ENCODE measurements at places on chromosomes 7 and 10. TPM values are rescaled to one million over a fixed set of nuclear protein-coding genes. Genes with fewer than 3 reads are reported as not detected.
A peak's percentile ranks its signal among the peaks of the same experiment; 100 is the strongest.

DNA sequence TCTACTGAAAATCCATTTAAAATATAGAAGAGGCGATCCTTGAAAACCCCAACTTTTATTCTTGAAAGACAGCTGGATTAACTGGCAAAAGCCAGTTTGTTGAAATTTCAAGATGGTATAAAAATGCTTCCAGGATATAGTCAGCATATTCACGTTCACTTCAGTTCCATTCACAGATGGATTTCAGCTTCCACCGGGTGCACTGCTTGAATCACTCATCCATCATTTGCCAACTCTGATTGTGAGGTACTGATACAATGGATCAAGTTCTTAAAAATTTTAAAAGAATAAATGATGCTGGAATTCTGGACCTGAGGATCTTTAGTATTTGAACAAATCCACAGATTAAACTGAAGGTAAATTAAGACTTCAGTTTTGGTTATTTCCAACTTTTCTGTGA, 2.4 kb downstream of the PURB start:
- DNase-seq: no peak
- peaks cover 76% of the 10 kb centered on the region for H3K4me1 ChIP-seq
- H3K4me3 ChIP-seq: peak overlapping the region; percentile 93
- H3K36me3 ChIP-seq: peaks cover 16% of the 10 kb centered on the region

- DNase-seq: no peak
- H3K27me3 ChIP-seq: peaks cover 4% of the 10 kb centered on the region
- H3K27ac ChIP-seq: no peak overlapping the region
These were observed 7.4 kb downstream of the ELFN1 start for GRCh38 chr7:1677206-1678080.

GRCh38 chr7:1055491-1055955, 11.2 kb downstream of the GPR146 start:
- no peaks in the 10 kb centered on the region for H3K36me3 ChIP-seq
- H3K4me1 ChIP-seq: peaks cover 18% of the 10 kb centered on the region
- no peak for DNase-seq
- H3K27me3 ChIP-seq: no peaks in the 10 kb centered on the region

DNA sequence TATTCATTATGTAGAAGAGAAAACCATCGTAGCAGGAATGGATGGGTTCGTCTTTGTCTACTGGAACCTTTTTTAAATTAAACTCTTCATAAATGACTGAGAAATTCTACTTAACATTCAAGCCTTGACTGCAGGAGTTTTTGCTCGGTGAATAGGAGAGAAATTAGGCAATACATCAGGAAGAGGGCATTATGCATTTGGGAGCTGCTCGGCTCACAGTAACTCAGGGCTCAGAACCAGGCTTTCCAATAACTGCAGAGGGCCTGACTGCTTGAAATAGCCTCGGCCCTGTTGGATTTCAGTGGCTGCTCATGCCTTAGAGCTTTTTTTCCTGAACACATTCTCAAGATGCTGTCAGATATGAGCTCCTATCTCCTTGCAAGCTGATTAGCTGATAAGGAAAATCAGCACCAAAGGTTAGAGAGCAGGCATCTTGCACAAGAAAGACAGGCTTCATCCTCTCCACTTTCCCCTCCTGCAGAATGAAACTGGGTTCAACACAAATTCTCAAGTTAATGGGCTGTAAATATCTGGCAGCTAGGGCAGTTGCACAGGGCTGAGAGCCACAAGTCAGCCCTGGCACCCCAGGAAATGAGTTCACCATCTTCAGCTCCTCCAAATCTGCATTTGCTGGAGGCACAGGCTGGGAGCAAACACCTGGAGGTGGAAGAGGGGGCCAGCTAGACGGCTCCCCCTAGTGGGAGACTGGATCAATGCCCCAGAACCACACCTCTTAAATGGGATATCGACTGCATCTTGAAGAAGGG, 24.3 kb downstream of the TECTB start:
- H3K27ac ChIP-seq: no peak overlapping the region
- peak; percentile 35 for DNase-seq
- H3K36me3 ChIP-seq: no peaks in the 10 kb centered on the region
- H3K4me3 ChIP-seq: no peak overlapping the region

- no peak for DNase-seq
- peaks cover 32% of the 10 kb centered on the region for H3K4me1 ChIP-seq
- H3K4me3 ChIP-seq: no peak overlapping the region
These were observed 35.9 kb upstream of the ANK3 start for GRCh38 chr10:60425392-60426110.

- H3K27ac ChIP-seq: peak overlapping the region; percentile 100
- H3K4me3 ChIP-seq: peak overlapping the region; percentile 99
- peak; percentile 72 for DNase-seq
These were observed 26.5 kb downstream of the DNAJB12 start for GRCh38 chr10:72328045-72328828.

The CCDC7 gene
- total RNA-seq: 16.7 TPM

The GBF1 gene
- 44.2 TPM for total RNA-seq

The GPR37 gene
- not detected for total RNA-seq
